ENCODE measurements at places on chromosomes 5 and 9.

DNA sequence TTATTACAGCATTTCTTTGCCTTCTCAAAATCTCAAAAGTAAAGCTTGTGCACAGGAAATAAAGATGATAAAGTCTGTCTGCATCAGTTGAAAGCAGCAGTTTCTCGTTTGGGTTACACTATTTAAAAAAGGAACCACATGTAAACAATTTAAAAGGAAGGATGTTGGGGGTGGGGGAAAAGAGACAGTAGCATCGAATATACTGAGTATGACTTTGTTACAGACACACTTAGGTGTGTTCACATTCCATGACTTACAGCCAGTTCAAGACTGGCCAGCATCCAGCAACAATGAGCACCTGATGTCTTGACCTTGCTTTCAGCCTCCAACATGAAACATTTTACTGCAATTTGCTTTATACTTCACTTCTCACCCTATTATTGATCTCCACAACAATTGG is 8.7 kb downstream of the GAPT start:
- no peak for DNase-seq

DNA sequence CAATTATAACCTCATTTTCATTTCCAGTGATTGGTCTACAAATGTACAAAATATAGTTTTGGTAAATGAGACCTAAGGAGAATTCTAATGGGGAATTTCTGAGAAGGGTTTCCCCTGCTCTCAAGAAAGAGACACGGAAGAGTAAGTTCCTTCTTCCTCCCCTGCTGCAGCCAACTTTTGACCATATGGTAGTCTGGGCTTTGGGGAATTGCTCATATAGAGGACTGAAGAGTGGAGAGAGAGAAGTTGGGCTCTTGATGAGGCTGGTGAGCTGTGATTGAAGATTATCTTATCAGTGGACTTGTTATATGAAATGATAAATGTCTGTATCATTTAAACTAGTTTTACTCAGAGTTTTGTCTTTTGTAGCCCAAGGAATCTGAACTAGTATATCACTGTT is 4.3 kb upstream of the LNPEP start:
- no peak for DNase-seq

DNA sequence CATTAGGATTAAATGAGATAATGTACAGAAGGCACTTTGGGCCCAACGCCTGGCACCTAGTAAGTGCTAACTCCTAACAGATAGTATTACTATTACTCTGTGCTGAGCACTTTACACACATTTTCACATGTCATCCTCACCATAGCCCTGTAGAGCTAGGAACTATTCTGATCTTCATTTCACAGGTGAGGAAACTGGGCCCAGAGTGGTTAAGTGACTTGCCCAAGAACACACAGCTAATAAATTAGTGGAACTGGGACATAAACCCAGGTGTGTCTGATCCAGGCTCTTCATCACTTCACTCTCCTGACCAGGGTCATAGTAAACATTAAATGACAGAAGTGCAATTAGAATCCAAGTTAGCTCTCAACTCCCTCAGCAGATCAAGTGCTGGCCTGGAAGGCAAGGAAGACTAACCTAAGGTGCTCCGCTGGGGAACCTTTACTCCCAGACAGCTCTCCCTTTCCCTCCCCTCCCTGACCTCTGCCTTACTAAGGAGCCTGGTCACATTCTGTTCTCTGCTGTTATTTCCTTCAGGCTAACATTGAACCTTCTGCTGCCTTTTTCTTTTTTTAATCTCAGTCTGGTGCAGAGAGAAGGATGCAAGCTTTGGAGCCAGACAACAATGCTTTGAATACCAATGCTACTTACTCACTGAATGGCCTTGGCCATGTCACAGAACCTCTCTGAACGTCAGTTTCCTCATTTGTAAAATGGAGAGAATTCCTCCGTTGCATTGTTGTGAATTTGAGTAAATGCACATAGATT is 4.1 kb upstream of the ADRA1B start:
- DNase-seq, result no peak

DNA sequence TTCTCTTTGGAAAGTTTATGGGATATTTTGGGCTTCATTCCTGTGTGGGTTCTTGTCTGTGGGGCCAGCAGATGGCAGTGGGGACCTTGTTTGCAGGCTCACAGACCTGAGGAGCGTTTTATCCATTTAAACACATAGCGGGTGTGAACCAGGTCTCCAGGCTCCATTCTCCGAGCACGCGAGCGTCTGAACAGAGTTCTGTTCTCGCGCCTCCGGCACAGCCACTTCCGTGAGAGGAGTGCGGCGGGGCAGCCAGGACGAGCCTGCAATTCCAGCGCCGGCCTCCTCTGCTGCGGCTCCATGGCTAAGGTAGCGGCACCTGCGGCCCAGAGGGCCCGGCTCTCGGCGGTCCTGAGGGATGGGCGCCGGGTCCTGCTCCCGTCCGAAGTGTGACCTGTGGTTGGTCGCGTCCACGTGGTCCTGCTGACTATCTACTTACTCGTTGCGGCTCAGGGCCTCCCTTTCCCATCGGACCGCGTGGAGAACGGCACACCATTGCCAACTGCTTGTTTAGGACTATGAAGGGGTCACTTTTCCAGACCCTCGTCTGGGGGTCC is 7.3 kb downstream of the NRARP start:
- no peak for DNase-seq

GRCh38 chr9:110115826-110116542 is 92.0 kb downstream of the C9orf152 start:
- DNase-seq, result no peak

DNA sequence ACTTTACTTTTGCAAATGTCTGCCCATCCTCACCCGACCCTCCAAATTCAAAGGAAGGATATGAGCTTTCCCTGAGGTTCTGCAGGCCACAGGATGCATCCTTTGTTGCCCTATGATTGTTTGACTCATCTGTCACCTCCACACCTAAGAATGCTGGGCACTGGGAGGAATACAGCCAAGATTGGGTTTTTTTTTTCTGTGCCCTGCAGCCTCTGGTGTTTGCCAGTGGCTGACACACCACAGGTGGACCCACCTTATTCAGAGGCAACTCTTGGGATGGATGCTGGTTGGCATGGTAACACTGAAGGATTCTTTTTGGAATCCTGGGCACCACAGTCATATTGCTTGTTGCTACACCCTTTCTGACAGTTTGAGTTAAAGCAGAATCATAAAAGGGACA is 29.7 kb downstream of the C9orf152 start:
- DNase-seq, result no peak

- no peak for DNase-seq
Observed at GRCh38 chr9:89853931-89854330, 249.1 kb downstream of the GADD45G start.

DNA sequence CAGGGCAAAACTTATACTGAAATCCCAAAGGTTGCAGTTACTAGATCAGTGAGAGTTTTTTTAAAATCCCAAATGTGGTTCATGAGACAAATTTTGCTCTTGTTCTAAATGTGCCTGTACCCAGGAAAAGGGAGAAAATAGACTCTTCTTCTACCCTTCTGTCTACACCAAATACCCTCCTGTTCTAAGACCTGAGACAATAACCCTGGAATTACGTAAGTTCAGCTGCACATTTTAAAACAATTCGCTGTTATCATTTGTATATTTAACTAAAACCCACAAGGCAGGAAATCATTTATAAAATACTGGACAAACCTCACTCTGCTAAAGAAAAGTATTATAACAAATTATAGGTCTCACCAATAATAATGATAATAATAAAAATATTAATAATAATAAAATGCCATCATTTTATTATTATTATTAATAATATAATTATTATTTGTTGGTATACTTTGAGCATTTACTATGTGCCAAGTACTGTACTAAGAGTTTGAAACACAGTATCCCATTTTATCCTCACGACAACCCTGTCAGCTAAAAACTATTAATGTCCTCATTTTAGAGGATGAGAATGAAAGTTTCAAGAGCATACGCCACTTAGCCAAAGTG is 49.8 kb upstream of the AFAP1L1 start:
- no peak for DNase-seq

GRCh38 chr9:113620377-113621161 is 157.0 kb downstream of the RGS3 start:
- DNase-seq, result no peak

DNA sequence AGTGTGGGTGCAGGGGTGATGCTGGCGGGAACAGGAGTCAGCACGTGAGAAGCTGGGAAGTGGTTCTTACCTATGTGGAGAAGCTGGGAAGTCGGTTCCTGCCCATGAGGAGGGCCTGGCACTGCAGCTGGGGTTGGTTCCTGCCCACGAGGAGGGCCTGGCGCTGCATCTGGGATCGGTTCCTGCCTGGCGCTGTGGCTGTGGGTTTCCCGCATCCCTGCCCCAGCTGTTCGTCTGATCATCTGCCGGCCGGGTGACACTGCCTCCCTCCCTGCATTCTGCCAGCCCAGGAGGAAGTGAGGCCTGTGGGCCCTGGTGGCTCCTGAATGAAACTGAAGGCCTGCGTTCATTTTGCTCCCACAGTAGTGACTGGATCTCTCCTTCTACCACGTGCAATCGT is 5.1 kb downstream of the OBP2A start:
- no peak for DNase-seq

DNA sequence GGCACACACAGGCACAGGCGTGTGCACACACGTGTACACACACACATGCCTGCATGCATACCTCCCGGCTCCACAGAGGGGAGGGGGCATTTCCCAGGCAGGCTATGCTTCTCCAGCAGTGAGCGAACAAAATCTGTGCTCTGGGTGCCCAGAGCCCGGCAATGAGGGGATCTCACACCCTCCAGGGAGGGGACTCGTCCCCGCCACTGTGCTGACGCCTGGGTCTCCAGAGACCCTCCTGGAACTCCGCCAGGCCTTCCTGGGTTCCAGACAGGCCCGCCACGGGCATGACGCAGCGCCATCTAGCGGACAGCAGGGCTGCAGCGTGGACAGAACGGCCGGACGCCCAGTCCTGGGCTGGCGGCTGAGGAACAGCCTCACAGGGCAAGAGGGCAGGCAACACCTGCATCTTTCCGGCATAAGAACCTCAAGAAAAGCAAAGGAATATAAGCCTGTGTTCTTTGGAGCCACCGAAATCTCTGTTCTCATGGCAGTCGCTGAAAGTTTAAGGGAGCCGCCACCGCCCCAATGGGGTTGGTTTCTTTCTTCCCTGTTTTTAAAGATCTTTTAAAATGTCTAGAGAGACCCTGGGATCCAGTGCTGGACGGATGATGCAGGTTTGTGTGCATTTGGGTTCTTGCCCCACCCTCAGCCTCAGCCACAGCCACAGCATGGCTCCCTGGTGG is 135.6 kb upstream of the PPP1R26 start:
- peak; percentile 52 for DNase-seq

- DNase-seq, result no peak
Observed at GRCh38 chr5:25009063-25009462, 364.3 kb upstream of the CDH10 start.

DNA sequence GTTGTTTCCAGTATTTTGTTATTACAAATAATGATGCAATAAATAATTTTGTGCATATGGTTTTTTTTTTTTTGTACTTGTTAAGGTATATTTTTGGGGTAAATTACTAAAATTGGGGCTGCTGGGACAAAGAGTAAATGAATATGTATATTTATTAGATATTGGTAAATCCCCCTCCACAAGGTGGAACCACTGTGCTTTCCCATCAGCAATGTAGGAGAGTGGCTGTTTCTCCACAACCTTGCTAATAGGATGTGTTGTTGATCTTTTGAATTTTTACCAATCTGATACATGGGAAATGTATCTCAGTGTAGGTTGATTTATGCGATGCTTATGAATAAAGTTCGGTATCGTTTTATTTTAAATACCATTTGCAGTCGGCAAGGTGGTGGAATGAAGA is 118.1 kb downstream of the TRPM3 start:
- DNase-seq, result no peak

DNA sequence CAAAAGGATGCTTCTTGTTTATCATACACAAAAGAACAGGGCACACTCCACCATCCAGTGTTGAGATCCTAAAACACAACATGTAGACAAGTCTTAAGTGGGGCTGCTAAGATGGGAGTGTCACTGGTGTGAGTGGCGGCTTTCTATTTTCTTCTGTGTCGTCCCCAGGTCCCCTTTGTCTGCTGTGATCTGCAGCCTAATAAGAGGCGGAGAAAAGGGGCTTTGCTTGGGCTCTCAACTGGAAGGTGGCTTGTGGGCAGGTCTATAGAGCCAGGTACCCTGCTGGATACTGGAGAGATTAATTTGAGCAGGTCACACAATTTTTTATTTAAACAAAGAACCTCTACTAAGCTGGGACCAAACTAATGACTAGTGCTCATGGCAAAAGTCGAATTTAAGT is 126.1 kb upstream of the SAP30L start:
- DNase-seq, result no peak

- DNase-seq, result no peak
Observed at GRCh38 chr5:11902201-11902619, 2.0 kb downstream of the CTNND2 start.

DNA sequence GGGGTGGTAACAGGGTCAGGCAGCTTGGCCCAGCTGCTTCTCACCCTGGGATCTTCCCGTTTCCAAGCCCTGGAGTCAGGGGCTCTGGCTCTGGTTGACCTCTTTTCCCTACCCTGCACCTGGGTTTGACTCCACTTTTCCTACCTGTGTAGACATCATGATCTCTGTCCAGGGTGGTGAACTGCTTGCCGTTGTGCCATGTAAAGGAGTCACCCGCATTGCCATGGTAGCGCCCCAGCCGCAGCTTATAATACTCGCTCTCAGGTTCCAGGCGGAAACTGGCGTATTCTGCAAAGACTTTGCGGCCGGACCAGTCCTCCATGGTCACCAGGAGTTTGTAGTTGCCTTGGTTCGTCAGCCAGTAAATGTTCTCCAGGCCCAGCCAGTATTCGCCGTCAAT is 30.9 kb downstream of the ANGPTL2 start:
- no peak for DNase-seq

- DNase-seq, result no peak
Observed at GRCh38 chr5:88659529-88660263, 223.3 kb downstream of the MEF2C start.

- no peak for DNase-seq
Observed at GRCh38 chr5:25060575-25060974, 415.8 kb upstream of the CDH10 start.

DNA sequence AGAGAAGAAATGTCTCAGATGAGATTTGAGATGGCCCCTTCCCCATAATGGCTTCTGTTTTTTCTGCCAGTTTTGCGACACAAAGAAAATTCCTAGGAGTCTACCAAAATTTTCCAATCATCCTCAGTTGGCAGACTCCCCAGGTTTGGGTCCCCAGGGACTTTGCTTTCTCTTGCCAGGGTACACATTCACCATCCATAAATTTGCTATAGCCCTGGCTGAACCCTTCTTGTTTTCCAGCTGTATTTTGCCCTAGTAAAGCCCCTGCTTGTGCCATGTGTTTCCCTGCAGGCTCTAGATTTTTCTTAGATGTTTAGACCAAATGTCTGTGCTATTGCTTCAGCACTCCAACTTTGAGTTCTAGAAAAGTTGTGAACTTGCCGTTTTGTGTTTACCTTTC is 283.2 kb downstream of the ANXA1 start:
- DNase-seq, result no peak

- no peak for DNase-seq
Observed at GRCh38 chr9:68706363-68707201, 1.5 kb downstream of the PIP5K1B start.

DNA sequence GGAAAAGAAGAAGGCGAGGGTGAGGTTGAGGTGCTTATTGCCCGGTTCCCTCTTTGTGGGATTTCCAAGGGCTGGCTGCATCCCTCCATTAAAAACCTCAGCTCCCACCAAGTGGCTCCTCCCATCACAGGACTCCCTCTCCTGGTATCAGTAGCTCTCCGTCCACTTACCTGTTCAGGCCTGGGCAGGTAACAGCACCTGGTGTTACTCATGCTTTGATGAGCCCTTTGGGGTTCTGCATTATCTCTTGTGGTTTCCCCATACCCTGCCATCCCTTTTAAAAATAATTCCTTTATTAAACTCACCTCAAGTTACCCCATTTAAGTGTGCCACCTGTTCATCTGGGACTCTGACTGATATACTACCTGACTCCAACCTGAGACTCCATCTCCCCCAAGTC is 17.5 kb upstream of the TGFBR1 start:
- no peak for DNase-seq

- peak; percentile 76 for DNase-seq
Observed at GRCh38 chr5:181160152-181160754, 12.9 kb downstream of the OR2V2 start.
